Activated CD4-positive, alpha-beta T cell treated with anti-CD3 and anti-CD28 coated beads, Interleukin-2, amount 10 ng/mL, durations not matched to agents 7 days and 5 days (primary cell): ENCODE measurements at places on chromosomes 3 and 15. TPM values are rescaled to one million over a fixed set of nuclear protein-coding genes. Genes with fewer than 3 reads are reported as not detected.

USP4 gene
- total RNA-seq: 87.1 TPM

ROBO1 gene
- 0.62 TPM for total RNA-seq

ARID3B gene
- 29.0 TPM for total RNA-seq

RPP14 gene
- 12.7 TPM for total RNA-seq

A4GNT gene
- not detected for total RNA-seq

CAMP gene
- total RNA-seq: not detected

FBXO40 gene
- not detected for total RNA-seq

ZNF660 gene
- total RNA-seq: 0.15 TPM

HCN4 gene
- total RNA-seq: not detected

CRYGS gene
- total RNA-seq: 4.5 TPM

CAMKV gene
- total RNA-seq: not detected

GLDN gene
- total RNA-seq: not detected

TGM4 gene
- total RNA-seq: not detected

LIPC gene
- 1.5 TPM for total RNA-seq

CNTN3 gene
- not detected for total RNA-seq

PLA1A gene
- total RNA-seq: not detected

ALDH1L1 gene
- not detected for total RNA-seq

WDR49 gene
- 0.40 TPM for total RNA-seq

ROBO2 gene
- not detected for total RNA-seq

CKMT1B gene
- total RNA-seq: not detected
